Inflammatory macrophage treated with lipopolysaccharide for 1 hour (primary cell): ENCODE measurements at places on chromosomes 3 and 15.

DNA sequence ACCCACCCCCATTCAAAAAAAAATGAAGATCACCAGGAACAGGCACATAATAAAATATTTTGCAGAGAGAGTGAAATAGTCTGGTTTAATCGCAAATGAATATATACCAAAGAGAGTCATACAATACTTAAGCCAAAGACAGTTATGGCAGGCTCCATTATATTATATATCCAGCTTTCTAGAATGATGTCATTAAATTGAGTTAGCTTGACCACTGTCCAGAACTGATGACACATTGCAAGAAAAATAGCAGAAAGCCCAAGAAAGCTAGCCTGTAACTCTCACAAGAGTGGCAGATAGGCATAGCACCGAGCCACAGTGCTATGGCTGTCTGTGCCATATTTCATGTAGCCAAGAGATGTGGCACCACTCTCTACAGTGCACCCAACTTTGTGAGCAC lies 231.9 kb upstream of the SEMA6D start:
- DNase-seq, result no peak

DNA sequence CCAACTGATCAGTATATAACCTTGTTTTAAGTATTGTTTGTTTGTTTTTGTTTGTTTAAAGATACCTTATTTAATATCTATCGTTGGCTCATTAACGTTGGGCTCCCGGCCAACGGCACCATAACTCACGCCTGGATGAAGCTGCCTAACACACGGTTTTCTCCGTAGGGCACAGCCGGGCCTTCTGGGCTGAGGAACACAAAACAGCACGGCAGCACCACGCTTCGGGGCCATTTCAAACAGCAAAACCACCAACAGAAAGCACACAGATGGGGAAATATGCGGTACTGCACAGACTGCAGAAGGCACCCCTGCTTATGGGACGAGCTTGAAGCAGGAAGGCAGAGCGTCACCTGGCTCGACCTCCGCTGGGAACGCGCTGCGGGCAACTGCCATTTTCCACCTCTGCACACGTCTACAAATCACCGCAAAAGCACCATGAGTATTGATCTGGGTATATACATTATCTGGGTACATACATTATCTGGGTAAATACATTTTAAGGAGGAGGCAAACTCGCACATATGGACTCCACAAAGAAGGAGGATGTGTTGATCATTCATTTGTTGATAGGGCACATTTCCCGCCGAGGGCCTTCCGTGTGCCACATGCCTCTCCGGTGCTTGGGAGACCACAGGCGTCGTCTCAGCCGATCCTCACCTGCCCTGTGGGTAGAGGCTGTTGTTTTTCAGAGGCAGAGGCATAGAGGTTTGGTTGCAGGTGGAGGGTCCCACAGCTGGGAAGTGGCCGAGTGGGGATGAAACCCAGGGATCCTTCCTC lies 123.7 kb upstream of the ATP2B2 start:
- no peak for DNase-seq

DNA sequence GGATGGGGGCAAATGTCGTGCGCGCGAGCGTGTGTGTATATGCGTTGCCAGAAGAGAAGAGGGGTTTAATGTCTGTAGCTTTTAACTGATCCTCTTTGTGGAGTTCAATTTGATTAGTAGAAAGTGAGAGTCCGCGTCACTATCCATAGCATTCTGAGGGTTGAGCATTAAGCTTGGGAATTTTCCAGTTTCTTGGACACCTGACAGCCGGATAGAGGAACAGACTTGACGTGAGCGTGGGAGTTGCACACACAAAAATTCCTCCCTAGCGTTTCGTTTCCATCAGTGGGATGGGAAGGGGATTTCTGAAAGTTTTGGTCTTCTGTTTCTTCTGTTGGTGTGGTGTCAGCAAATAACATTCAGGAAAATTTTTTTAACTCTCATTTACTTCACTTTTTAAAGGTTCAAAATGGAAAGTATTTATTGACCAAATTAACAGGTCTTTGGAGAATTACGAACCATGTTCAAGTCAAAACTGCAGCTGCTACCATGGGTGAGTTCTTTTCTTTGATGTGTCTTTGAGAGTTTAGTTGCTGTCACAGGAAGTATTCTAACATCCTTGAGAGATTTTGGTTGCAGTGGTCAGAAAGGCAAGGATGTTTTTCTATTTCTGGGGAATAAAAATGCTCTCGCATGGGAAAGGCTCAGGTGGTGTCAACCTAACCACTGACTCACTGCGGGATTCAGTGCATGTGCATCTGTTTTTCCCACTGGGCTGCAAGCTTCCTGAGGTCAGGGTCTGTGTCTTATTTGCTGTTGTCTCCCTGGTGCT lies 841 bp downstream of the POGLUT1 start:
- peak; percentile 93 for DNase-seq

DNA sequence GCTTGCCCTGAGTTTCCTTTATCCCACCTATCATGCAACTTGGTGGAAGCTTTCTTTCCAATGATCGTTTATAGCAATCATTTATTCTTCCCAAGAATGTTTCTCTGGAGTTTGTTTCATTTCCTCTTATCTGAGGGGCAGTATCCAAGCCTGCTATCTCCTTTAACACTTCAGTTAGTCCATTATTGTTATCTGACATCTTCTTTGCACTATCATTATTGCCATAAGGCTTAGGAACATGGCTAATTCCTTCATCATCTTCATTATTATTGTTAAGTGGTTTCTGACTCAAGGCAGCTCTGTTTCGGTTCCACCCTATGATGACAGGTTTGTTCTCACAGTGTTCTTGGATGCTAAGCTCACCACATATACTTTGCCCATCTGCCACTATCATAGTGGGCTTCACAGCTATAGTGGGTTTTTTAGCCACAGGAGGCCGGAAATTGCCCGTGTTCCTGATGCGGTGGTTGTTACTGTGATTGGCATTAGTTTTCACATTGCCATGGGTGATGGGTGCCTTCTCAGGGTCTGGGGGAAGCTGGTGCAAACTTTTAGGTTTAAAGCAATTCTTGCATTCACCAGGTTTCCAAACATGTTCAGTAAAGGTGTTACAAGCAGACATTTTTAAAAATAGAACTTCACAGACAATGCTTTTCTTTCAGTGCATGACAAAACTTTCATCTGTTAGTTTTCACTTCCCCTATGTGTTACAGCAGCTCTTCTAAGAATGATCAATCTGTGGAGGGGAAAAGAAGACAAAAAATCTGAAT lies 110.6 kb upstream of the TSPAN3 start:
- peak; percentile 45 for DNase-seq

GRCh38 chr15:38992506-38992905 lies 427.9 kb upstream of the RASGRP1 start:
- no peak for DNase-seq

GRCh38 chr15:66654739-66655375 lies 47.2 kb upstream of the SMAD6 start:
- no peak for DNase-seq

- DNase-seq, result no peak
These were observed 33.4 kb downstream of the FEM1B start for GRCh38 chr15:68310804-68311463.

DNA sequence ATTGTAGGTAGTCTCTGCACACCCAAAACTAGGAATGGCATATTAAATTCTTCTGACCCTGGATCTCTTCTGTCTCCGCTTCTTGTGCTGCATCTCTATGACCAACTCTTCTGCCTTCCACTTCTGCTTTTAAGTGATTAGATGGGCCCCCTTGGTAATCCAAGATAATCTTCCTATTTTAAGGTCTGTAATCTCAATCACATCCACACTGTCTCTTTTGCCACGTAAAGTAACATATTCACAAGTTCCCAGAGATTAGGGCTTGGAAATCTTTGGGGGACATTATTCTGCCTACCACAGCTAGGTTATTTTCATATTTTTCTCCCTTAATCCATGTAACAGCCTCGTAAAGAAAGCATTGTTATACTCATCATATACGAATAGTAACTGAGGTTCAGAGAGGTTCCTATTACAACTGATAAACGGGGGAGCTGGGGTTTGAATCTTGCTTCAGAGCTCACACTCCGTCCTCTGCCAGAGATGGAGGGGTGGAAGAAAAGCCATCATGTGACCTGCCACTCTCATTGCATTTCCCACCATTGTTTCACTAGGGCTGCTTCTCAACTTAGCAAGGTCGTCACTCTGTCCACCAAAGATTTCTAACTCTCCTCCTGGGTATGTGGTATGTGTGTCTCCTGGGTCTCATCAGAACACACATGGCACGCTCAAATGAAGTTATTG lies 6.6 kb upstream of the CD47 start:
- no peak for DNase-seq

GRCh38 chr15:71679223-71679792 lies 131.0 kb upstream of the NR2E3 start:
- no peak for DNase-seq

DNA sequence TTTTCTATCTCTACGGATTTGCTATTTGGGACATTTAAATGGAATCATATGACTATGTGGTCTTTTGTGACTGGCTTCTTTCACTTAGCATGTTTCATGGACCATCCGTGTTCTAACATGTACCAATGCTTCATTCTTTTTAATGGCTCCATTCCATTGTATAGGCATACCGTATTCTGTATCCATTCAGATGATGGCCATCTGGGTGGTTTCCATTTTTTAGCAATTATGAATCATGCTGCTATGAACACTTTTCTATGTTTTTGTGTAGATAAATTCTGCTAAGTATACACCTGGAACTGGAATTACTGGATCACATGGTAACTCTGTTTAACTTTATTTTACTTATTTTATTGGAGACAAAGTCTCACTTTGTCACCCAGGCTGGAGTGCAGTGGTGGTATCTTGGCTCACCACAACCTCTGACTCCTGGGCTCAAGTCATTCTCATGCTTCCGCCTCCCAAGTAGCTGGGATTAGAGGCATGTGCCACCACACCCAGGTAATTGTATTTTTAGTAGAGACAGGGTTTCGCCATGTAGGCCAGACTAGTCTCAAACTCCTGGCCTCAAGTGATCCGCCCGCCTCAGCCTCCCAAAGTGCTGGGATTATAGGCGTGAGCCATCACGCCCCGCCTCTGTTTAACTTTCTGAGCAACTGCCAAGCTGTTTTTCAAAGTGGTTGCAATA lies 13.4 kb downstream of the UBP1 start:
- DNase-seq, result no peak

DNA sequence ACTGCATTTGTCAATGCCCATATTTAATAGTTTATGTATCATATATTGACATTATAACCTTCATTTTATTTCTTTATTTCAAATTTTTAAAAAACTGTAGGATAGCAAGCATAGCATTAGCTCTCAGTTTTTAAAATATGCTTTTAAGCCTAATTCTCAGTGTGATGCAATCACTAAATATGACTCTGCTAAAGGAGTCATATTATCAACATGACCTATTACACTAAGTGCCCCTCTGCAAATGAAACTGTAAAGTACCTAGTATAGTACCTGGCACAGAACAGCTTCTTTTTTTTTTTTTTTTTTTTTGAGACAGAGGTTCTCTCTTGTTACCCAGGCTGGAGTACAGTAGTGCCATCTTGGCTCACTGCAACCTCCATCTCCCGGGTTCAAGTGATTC lies 179.4 kb upstream of the CGNL1 start:
- DNase-seq, result no peak

DNA sequence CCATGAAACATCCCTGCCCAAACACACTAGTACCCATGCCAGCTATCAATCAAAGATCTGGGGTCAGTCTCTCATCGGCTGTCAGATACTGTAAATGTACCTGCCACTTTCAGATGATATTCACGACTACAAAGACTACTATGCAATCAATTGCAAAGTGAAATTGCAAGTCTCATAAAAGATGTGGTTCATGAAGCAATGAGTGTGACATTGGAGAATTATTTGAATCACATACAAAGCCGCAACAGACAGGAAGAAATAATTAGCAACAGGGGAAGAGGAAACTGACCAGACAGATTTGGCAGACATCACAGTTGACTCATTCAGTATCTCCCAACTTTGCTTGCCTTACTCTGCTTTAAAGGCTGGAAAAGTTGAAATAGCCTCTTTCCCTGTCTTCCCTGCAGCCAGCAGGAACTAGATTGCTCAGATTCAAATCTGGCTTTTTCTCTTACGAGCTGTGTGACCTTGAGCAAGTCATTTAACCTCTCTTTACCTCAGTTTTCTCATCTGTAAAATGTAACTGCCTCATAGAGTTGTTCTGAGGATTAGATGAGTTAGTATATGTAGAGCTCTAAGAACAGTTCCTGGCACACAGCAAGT lies 95.7 kb upstream of the C3orf80 start:
- DNase-seq, result peak; percentile 78

GRCh38 chr3:130711565-130712324 lies 34.9 kb downstream of the PIK3R4 start:
- DNase-seq, result no peak

DNA sequence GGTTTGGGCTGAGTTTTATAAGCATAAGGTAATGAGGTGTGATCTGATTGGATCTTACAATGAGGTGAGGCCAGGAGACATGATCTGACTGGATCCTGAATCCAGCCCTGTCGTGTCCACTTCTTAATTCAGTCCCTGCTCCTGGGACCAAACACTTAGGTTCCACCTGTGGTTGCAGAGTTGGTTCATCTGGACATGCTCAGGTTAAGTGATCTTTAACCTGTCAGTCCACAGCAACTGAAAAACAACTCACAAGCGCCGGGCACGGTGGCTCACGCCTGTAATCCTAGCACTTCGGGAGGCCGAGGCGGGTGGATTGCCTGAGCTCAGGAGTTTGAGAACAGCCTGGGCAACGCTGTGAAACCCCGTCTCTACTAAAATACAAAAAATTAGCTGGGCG lies 679.3 kb upstream of the ALCAM start:
- DNase-seq, result no peak

DNA sequence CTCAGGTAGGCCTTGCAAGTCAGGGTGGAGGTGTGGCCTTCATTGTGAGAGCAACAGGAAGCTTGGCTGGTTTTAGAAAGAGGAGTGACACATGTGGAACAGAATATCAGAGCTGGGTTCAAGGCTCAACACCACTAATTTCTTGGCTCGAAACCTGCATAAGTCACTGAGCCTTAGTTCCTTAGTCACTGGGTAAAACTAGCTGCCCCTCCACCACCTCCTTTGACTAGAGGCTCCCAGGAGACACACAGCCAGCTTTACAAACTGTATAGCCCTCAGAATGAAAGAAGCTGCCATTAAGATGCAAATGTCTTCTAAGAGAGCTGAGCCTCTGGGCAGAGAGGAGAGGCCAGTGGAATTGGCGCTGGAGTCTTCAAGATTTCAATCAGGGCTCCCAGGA lies 67.7 kb downstream of the CERS3 start:
- DNase-seq, result no peak

- DNase-seq, result no peak
These were observed 193.5 kb upstream of the ZBTB20 start for GRCh38 chr3:115340586-115340985.

GRCh38 chr3:9169956-9170850 lies 79.2 kb downstream of the SRGAP3 start:
- no peak for DNase-seq

DNA sequence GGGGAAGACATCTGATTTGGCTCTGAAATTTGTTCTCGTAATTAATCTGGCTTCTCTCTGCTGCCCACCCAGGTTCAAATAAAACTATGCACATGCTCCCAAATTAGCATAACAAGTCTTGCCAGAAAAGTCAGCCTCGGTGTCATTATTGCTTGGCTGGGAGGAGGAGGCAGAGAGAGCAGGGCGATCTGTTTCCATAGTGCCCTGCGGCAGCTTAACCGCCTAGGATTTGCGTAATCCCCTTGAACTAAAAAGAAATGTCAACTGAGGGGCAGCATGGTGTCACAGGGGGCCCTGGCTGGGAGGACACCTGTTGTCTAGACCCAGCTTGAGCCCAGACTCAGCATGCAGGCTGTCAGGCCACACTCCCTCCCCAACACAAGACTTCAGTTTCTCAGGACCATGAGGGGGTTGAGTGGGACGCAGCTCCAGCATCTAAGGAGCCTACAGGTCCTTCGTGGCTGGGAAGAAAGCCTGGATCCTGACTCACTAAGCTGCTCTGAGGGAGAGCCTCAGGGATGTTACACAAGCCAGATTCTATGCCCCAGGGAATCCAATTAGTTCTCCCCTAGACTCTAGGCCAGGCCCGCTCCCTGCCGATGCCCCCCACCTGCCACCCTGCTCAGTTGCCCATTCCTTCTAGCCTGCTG lies 17.3 kb downstream of the MRPS11 start:
- DNase-seq, result no peak
